ENCODE measurements at places on chromosomes 6 and 20.
A peak's percentile ranks its signal among the peaks of the same experiment; 100 is the strongest.

GRCh38 chr6:123462152-123462551, 174.6 kb downstream of the TRDN start:
- DNase-seq: no peak

DNA sequence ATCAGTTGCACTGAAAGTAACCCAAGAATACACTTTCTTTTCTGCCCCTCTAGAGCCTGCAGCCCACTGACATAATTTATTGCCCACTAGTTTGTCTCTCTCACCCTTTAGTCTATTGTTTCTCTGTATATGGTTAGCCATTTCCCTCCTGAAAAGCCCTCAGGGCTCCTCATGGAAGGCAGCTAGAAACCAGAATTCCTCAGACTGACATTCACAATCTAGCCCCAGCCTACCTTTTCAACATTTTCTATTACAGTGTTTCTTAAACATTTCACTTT, 21.4 kb upstream of the PAQR8 start:
- no peak for DNase-seq

DNA sequence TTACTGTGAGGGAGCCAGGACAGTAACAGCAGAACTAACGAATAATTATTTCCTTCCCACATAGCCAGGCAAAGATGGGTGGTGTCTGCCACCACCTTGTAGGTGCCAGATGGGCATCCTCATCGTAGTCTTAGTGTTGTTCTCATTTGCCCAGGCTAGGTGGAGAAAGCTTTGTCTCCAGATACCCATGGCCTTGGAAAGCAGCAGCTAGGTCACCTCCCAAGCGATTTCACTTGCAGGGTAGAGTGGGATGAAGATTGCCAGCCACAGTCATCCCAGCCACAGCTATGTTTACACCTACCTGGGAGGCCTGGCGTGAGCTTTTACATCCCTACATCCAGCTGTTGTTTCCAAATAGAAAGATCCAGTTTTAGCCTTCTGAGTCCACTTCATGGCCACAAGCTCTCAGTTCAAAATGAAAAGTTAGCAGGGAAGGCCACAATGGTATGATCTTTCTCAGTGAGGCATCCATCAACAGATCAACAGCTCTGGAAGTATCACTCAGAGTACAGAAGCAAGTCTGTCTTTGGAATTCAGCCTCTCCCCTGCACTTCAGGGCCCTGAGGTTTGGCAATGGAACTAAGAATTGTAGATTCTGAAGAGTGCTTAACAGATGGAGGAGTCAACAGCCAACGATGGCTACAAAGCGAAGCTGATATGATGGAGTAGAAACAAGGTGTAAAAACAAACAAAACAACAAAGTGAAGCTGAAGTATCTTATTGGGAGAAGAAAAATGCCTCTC, 11.0 kb upstream of the SNRPC start:
- no peak for DNase-seq

DNA sequence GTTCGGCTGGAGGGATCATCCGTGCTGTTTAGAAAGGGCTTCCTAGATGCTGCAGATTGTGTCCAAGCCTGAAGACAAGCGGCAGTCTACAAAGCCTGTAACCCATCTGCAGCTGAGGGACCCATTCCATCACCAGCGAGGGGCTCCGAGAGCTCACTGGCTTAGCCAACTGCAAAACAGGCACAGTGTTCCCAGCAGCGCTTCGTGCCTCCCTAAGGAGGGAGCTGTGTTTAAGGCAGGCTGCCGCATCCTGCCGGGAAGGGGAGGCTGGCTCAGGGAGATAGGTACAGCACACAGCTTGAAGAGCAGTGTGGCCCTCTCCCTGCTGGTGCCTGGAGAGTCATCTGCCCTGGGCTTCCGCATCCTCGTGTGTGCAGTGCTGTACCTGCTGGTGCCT, 32.4 kb downstream of the DUSP22 start:
- no peak for DNase-seq

DNA sequence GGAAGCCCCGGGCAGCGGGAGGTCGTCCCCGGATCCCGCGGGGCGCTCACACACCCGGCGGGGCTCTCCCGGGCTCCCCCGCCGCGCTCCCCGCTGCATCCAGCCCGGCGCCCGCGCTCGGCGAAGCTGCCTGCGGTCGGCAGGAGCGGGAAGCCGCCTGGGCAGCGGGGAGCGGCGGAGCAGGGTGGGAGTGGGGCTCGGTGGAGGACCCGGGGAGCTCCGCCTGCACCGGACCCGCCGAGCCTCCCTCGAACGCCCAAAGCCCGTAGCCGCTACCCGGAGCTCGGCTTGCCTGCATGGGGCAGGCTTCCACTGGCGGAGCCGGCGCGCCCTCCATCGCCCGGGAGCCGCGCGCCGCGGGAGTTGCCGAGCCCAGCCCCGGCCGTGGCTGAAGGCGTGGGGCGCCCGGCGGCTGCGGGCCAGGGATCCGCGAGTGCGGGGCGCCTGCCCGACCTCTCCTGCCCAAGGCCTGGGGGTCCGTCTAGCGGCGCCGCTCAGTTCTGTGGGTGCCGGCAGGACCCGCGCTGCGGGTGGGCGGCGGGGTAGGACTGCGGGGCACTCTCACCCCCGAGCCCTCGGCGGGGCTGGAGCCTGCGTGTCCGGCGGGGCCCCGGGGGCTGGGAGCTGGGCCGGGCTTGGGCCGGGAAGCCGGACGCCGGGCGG, 671 bp downstream of the CDH4 start:
- DNase-seq: no peak

DNA sequence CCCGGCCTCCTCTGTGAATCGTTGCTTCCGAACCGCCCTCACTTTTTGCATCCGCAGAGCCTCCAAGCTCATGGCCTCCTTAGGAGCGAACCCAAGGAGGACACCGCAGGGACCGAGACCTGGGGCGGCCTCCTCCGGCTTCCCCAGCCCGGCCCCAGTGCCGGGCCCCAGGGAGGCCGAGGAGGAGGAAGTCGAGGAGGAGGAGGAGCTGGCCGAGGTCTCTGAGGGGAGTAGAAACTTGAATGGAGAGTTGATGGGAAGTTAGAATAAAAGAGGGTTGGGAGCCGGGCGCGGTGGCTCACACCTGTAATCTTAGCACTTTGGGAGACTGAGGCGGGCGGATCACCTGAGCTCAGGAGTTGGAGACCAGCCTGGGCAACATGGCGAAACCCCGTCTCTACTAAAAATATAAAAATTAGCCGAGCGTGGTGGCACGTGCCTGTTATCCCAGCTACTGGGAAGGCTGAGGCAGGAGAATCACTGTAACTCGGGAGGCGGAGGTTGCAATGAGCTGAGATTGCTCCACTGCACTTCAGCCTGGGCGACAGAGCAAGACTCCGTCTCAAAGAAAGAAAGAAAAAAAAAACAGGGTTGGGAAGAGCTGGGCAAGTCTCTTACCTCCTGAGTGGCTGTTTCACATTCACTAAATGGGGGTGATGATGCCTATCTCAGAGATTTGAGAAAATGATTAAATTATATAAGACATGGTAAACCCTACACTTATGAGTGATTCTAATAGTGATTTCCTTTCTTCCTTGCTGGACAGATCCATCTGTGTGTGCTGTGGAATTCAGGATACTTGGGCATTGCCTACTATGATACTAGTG, 805 bp downstream of the MSH5 start:
- DNase-seq: no peak

DNA sequence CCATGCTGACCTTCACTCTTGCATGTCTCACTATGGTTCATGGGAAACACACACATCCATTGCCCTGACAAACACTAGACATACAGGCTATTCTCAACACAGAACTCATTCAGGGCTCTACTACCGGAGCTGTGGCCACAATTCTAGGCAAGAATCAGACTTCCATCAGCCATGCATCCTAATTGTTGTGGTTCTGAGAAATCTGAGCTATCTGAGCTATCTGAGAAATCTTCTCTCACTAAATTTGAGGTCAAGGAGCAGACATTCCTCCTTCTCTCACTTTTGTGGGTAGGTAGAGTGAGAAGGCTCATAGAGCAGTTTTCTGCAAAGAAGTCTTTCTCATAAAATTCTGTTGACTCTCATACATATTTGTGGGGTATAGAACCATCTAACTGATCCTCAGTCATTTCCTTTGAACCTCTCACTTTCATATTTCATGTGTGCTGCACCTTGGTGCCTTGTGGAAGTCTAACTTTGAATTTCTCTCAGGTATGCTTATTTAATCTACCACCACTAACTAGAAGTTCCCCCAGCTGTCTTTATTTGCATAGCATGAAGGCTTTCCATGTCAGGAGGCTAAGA, 43.6 kb downstream of the ADGRF1 start:
- no peak for DNase-seq

DNA sequence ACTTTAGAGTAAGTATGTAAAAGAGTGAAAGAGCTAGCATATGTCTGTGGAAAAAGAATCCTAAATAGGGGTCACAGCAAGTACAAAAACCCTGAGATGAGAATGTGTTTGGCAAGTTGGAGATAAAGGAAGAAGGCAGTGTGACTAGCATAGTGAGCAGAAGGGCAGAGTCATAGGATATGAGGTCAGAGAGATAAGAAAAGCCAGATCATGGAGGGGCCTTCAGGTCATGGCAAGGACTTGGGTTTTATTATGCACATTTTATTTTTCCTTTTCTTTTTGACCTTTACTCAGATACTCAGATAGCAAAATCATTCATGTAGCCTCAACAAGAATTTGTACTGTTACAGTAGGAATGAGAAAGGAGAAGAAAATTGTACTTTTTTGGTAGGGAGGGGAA, 138.0 kb downstream of the GJA1 start:
- peak; percentile 65 for DNase-seq

DNA sequence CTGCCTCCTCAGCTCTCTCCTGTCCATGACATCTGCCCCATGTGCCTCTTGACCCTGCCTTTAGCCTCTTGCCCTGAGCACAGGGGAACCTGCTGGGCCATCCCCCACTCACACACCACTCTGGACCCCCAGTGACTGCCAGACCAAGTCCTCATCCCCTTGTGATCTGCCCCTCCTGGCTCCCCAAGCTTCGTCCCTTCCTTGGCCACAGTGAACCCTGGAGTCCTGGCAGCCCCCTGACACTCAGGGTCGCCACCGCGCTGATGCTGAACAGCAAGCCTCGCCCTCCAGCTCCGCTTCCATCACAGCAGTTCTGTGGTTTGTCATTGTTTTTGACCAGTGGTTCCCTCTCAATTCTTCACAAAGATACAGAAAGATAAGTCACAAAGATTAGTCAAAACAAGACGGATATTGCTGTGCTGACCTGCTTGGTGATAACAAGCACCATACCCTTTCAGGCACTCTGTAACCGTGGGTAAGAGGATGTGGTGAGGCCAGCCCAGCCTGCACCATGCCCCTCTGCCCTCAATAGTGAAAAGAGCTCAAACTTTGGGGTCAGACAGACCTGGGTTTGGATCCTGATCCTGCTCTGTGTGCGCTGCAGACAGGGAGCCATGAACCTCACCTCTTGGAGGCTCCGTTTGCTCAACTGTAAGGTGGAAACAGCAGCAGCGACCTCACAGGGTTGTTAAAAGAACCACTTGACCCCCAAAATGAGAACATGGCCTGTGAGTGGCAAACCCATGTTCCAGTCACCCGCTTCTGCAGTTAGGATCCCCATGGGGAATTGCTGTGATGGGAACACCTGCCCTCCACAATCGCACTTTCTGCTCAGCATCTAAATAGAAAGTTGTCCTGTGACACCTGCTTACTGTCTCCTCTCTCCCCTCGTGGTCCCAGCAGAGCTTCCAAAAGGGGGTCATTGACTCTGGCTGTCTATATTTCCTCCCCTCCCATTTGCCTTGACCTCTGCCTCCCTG, 114.5 kb downstream of the TOX2 start:
- DNase-seq: no peak

DNA sequence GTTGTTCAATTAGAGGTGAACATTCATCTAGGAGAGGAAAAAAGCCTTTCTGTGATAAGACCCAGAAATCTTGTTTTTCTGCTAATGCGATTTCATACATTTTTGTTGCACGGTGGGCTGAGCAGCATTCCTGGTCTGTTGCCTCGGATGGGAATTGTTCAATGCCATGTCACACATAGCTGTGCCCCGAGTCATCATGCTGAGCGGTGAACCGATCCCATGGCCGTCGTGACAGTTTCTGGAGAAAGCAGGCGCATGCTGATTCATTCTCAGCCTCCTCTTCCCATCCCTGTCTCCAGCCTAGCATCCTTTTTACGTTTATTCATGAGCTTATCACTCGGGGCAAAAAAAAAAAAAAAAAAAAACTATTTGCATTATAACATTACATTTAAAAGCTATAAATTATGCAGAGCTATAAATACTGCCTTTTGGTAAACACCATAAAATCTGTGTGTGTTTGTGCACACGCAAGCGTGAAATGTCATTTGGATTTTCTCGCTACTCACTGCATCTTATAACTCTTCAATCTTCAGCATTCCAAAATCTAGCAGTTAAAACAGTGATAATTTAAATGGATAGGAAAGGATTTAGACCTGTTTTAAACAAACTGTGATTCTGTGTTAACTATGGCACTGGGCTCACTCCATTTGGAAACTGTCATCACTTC, 58.9 kb upstream of the IFNGR1 start:
- no peak for DNase-seq

All from CMK (cell line).